ENCODE measurements at places on chromosomes 3 and 15.

DNA sequence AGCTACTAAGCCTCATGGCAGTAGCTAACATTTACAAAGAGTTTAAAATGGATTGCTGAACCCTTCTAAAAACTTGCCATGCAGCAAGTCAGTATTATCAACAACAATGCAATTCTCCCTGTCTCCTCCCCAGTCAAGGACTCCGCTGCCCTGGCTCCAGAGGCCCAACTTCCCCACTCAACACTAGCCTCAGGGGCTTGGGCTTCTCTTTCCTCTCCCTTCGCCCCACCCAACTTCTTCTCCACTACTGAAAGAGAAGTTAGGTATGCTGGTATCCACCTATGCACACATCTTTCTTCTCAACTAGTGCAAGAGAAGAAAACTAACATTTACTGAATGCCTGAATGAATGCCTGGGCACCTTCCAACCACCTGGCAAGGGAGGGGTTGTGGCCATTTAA lies 30.7 kb downstream of the TLE3 start:
- DNase-seq = no peak

DNA sequence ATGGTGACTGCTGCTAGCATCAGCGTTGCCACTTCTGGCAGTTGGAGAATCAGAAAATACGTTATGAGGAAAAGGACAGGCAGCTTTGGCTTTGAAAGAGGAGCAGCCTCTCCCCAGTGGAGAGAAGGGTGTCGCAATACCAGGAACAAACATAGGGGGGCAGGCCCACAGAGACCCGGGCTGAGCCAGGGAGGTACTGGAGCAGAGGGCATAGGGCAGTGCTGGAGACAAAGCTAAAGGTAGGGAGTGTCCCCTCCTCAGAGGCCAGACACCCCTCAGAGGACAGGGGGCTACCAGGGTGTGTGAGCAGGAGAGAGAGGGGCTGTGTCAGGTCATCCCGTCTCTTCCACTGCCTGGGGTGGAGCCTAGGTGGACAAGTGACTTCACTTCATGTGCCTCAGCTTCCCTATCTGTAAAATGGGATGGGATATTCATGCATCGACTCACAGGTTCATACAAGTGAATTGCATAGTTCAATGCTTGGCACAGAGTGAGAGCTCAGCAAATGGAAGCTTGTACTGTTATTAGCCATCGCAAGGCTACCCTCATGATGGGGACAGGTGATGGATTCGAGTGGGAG lies 49.7 kb upstream of the LIMD1 start:
- DNase-seq = no peak

GRCh38 chr15:67819636-67820035 lies 5.7 kb upstream of the SKOR1 start:
- no peak for DNase-seq

GRCh38 chr3:69110941-69111546 lies 11.4 kb downstream of the LMOD3 start:
- no peak for DNase-seq

DNA sequence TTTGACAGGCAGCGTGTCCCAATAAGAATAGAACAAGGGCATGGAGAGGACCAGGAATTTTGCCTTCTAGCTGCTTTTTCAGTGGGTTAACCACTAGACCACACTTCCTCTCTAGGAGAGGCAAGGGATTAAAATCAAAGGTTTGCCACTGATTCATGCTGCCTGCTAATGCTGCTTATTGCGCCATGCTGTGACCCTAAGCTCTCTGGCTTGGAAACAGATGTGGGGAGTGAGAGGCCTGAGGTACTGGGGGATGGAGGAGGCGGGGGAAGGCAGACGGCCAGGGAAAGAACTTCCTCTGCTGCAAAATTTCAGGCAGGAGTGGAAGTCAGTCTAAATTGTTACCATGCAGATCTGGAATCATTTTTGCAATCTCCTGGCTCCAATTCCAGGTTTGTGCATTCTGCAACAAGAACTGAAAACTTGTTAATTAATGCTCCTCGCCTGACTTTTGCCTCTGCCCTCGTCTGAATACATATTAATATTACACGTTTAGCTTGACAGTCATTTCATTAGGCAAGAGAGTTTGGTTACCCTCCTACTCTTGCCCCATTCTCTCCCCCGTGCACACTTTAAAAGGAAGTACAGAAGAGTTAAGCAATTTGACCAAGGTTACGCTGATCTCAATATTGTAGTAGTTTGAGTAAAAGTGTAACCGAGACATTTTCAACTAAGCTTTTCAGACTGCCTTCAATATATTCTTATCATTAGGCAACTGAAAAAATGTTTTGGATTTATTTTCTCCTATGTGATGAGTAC lies 121.7 kb upstream of the SPRED1 start:
- DNase-seq = no peak

DNA sequence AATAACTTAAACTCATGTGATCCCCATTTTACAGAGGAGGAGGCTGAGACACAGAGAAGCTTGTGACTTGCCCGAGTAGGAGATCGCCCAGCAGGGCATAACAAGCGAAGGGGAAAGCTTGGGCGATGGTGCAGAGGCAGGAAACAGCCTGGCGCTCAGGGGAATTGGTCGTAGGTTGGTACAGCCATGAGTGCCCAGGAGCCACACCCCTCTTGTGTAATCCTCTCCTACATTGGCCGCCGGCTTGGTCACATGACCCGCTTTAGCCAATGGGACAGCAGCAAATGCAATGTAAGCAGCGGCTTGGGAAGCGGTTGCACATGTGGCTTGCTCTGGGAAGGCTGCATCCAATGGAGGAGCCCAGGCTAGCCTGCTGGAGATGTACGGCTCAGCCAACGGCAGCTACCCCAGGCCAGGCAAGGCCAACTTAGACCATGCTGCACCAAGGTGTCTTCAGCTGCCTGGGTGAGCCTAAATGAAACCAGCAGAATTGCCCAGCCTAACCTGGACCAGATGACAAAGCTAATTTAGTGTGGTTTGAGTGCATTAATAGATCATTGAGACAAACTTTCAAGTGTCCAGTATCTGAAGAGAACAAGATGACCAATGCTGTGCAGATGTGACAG lies 50.3 kb upstream of the SLC6A6 start:
- DNase-seq = no peak
